ENCODE measurements at places on chromosomes 16 and 17. TPM values are rescaled to one million over a fixed set of nuclear protein-coding genes. Genes with fewer than 3 reads are reported as not detected.

DNA sequence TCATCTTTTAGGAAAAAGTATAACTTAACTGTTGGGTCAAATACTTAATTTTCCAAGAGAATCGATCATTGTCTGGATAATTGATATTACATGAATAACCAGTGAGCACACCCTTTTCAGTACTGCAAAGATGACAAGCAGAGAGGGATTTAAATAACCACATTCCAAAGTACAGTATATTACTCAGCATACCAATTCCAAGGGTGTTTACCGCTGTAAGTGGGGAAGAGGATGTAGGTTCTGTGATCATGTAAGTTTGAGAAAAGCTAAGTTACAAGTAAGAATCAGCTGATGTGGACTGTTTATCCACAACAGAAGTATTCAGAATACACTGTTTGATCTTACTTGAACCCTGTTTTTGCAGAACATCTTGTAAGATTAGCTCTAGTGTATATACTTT lies 6.1 kb downstream of the GDE1 start:
- H3K4me1 ChIP-seq: peaks cover 8% of the 10 kb centered on the region
- H3K36me3 ChIP-seq: peaks cover 12% of the 10 kb centered on the region
- H3K27ac ChIP-seq: no peak overlapping the region
- no peaks in the 10 kb centered on the region for H3K27me3 ChIP-seq

DNA sequence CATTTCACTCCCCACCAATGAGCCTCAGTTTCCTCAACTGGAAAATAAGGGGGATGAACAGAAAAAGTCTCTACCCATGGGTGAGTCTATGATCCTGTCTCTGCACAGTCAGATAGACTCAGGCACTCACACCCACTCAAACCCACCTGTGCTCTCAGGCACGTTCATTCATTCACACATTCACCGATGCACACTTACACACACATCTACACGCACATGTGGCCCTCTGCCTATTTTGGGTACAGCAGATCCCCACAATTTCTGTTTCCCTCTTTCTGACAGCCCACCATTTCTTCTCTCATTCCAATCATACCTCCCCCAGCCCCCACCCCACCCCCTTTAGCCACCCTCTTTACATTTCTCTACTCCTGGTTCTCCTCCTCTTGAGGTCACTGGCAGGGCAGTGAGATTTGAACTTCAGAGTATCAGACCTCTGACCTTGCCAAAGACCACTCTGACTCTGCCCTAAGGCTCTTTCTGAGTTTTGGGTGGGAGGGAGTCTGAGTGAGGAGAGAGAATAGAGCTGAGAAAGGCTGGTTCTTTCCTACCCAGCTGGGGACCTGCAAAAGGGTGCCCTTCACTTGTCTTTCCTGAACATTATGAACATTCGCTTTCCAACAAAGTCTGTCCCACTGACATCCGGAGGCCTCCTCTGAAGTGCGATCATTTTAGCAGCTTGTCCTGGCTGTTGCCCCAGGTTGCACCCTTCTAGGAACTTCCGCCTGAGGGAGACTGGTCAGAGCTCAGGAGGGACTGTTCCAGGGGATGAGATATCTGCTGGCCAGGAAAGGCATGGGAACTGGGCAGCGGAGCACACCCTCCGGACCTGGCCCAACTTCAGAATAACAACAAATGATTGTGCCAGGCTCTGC lies 10.1 kb upstream of the COL1A1 start:
- H3K4me3 ChIP-seq: no peak overlapping the region
- H3K27me3 ChIP-seq: no peaks in the 10 kb centered on the region
- DNase-seq: peak; percentile 21
- no peaks in the 10 kb centered on the region for H3K36me3 ChIP-seq

GRCh38 chr17:15999141-15999973 lies at the start of the genes TTC19 and ZSWIM7:
TSS of gene TTC19 (plus strand) at chr17:15999824. CDS start at chr17:15999849, 25 bp downstream.
TSS of gene ZSWIM7 (minus strand) at chr17:15999704. CDS start at chr17:15999594, 110 bp downstream.
- H3K27ac ChIP-seq: peak within 1 kb of the TSS; percentile 98
- H3K36me3 ChIP-seq: peaks cover 9% of the 10 kb centered on the region

DNA sequence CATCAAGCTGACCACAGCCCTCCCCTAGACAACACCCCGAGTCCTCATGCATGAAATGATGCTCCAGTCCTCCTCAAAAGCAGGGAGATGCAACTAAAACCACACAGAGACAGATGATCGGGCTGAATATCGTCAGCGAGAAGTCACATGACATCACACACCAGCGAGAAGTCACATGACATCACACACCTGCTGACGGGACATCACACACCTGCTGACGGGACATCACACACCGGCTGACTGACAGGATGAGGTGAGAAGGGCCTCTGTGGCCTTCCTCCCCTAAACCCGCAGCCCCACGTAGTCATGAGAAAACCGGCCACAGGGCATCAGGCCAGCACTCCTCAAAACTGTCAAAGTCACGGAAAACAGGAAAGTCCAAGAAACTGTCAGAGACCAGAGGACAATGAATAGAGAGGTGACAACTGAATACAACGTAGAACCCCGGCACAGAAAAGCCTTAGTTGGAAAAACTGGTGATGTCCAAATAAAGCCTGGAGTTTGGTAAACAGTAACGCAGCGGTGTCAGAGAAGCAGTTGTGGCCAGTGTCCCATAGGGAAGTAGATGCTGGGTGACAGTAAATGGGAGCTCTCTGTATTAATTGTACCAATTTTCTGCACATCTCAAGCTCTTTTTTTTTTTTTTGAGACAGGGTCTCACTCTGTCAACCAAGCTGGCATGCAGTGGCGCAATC lies 14.3 kb downstream of the LITAF start:
- no peak overlapping the region for H3K27ac ChIP-seq
- H3K27me3 ChIP-seq: no peaks in the 10 kb centered on the region
- peaks cover 7% of the 10 kb centered on the region for H3K4me1 ChIP-seq
- no peaks in the 10 kb centered on the region for H3K36me3 ChIP-seq

DNA sequence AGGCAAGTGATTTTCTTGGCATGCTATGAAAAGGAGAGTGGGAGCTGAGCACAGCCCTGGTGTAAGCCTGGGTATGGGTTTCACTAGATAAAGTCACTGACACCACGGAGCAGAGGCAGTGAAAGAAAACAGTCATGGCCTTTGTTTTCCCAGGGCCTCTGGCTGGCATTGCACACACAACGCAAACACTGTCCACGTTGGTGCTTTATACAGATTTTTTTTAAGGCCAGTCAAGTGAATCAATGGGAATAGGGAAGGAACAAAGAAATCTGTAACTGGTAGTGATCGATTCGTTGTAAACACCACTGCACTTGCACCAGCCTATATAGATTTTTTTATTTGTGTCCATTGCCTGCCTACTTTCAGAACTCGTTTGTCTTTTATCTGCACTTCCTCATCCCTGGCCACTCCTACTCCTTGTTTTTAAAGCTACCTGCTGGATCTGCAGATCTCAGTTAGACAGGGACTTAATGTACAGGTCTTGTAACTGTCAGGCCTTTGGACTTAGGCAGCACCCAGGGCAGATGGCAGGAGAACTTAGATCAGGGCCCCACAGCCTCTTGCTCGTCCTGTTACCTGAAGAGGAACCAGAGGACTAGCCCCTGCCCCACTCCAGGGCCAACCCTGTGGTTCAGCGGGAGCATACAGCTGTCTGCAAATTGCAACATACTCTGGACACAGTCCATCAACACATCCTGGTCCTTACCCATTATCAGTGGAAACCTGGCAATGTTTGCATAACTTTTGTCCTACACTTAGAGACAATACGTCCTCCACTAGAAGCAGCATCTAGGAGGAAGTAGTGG lies 10.6 kb upstream of the TMIGD1 start:
- no peaks in the 10 kb centered on the region for H3K27me3 ChIP-seq
- peak overlapping the region; percentile 85 for H3K27ac ChIP-seq
- H3K4me3 ChIP-seq: no peak overlapping the region
- H3K36me3 ChIP-seq: no peaks in the 10 kb centered on the region
- H3K4me1 ChIP-seq: peaks cover 28% of the 10 kb centered on the region

GRCh38 chr16:11501632-11502031 lies 85.1 kb downstream of the LITAF start:
- H3K27ac ChIP-seq: no peak overlapping the region
- peaks cover 8% of the 10 kb centered on the region for H3K4me1 ChIP-seq
- H3K4me3 ChIP-seq: no peak overlapping the region
- no peak for DNase-seq

OR4D1 gene
- 0.06 TPM for total RNA-seq

DNA sequence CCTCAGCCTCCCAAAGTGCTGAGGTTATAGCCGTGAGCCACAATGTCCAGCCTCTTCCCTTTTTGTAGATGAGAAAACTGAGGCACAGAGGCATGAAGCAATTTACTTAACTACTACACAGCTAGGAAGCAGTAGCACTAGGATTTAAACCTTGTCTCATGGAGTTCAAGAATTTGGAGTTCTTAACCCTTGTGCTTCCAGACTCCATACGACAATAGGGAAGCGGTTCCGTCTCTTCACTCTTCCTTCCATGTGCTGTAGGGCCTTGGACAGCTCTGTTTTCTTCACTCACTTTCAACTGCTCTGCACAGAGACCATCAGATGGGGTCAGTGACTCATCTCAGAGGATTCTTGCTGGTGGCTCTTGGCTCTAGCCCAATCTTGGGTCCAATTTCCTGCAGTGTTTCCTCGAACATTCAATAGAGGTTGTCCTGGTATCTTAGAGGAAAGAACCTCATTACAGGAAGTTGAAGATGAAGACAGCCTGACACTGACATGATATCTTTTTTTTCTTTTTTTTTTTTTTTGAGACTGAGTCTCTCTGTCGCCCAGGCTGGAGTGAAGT lies 19.3 kb downstream of the ITGAL start:
- no peaks in the 10 kb centered on the region for H3K27me3 ChIP-seq
- DNase-seq: no peak
- H3K27ac ChIP-seq: no peak overlapping the region

TMC5 gene
- total RNA-seq: 6.6 TPM

SAMD14 gene
- total RNA-seq: 5.0 TPM

GRCh38 chr17:15216481-15216880 lies 48.6 kb downstream of the PMP22 start:
- DNase-seq: no peak
- no peak overlapping the region for H3K27ac ChIP-seq
- H3K4me1 ChIP-seq: no peaks in the 10 kb centered on the region
- no peaks in the 10 kb centered on the region for H3K36me3 ChIP-seq
- no peak overlapping the region for H3K4me3 ChIP-seq

DNA sequence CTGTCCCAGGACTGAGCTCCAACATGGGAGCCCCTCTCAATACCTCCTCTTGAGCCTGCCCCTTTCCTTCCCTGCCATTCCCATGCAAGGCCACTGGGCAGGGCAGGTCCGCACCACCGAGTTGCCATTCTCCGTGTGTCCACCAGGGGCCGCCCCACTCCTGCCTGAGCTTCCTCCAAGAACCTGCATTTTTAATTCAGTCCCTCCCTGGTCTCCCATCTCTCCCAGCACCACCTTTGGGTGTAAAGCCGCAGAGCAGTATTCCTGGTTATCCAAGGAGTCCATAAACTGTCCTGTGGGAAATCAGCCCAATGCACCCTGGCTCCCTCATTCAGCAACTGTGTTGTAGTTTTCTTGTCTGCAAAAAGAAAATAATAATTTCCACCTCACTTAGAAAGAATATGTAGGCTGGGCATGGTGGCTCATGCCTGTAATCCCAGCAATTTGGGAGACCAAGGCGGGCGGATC lies 15.9 kb upstream of the ANKRD40CL start:
- no peak overlapping the region for H3K4me3 ChIP-seq
- H3K4me1 ChIP-seq: no peaks in the 10 kb centered on the region
- no peaks in the 10 kb centered on the region for H3K27me3 ChIP-seq

- no peaks in the 10 kb centered on the region for H3K27me3 ChIP-seq
- H3K4me1 ChIP-seq: no peaks in the 10 kb centered on the region
- no peak overlapping the region for H3K27ac ChIP-seq
- peaks cover 7% of the 10 kb centered on the region for H3K36me3 ChIP-seq
- H3K4me3 ChIP-seq: no peak overlapping the region
Observed at GRCh38 chr17:81980707-81981343, 3.4 kb downstream of the ASPSCR1 start.

- no peaks in the 10 kb centered on the region for H3K36me3 ChIP-seq
- no peaks in the 10 kb centered on the region for H3K27me3 ChIP-seq
- H3K4me3 ChIP-seq: peak within 1 kb of the TSS; percentile 63
- no peaks in the 10 kb centered on the region for H3K4me1 ChIP-seq
- peak; percentile 94 for DNase-seq
Observed at GRCh38 chr17:70168977-70169708, at the start of gene KCNJ2. TSS of gene KCNJ2 (plus strand) at chr17:70169532. CDS start at chr17:70175040, 5,508 bp downstream.

DNA sequence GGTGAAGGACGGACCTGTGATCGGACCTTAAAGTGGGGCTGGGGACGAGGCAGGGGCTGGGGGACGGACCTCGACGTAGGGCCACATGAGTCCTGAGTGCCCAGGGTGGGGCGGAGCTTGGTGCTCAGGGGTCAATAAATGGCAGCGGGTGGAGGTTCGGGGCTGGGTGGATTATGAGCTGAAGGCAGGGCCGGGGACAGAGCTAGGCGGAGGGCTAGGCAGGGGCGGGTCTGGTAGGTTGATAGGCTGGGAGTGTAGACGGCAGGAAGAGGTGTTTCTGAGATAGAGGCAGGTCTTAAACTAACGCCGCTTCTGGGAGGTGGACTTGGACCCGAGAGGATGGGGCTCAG lies 733 bp downstream of the CHRNB1 start:
- H3K27ac ChIP-seq: peak overlapping the region; percentile 8
- H3K36me3 ChIP-seq: no peaks in the 10 kb centered on the region
- no peak for DNase-seq
- H3K4me1 ChIP-seq: peaks cover 4% of the 10 kb centered on the region
- peaks cover 8% of the 10 kb centered on the region for H3K27me3 ChIP-seq

DNA sequence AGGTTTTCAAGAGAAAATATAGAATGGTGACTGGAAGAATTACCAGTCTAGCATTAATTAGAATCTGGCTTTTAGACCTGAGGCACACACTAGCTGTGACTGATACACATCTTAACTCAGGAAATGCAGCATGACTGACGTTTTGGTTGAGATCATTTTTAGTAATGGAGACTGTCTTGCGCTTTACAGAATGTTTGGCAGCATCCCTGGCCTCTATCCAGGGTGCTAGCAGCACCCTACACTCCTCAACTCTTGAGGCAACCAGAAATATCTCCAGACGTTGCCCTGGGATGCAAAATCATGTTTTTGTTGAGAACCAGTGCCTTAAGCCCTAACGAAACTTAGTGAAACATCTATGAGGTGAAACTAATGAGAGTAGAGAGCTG lies 109.0 kb downstream of the HS3ST3A1 start:
- H3K4me1 ChIP-seq: no peaks in the 10 kb centered on the region
- H3K36me3 ChIP-seq: no peaks in the 10 kb centered on the region

- H3K27me3 ChIP-seq: no peaks in the 10 kb centered on the region
- DNase-seq: no peak
- H3K36me3 ChIP-seq: peaks cover 2% of the 10 kb centered on the region
- H3K27ac ChIP-seq: peak overlapping the region; percentile 92
Observed at GRCh38 chr16:11783319-11784037, 13.6 kb downstream of the ZC3H7A start.

Measured in kidney (tissue), 22 donors.